ENCODE measurements at places on chromosomes 13 and 19. TPM values are rescaled to one million over a fixed set of nuclear protein-coding genes. Genes with fewer than 3 reads are reported as not detected.
A peak's percentile ranks its signal among the peaks of the same experiment; 100 is the strongest.

The KLK3 gene
- total RNA-seq, result not detected

The CGB8 gene
- not detected for total RNA-seq

The BCAM gene
- total RNA-seq, result 3.4 TPM

The NAXD gene
- total RNA-seq, result 32.0 TPM

The ZNF526 gene
- 21.3 TPM for total RNA-seq

DNA sequence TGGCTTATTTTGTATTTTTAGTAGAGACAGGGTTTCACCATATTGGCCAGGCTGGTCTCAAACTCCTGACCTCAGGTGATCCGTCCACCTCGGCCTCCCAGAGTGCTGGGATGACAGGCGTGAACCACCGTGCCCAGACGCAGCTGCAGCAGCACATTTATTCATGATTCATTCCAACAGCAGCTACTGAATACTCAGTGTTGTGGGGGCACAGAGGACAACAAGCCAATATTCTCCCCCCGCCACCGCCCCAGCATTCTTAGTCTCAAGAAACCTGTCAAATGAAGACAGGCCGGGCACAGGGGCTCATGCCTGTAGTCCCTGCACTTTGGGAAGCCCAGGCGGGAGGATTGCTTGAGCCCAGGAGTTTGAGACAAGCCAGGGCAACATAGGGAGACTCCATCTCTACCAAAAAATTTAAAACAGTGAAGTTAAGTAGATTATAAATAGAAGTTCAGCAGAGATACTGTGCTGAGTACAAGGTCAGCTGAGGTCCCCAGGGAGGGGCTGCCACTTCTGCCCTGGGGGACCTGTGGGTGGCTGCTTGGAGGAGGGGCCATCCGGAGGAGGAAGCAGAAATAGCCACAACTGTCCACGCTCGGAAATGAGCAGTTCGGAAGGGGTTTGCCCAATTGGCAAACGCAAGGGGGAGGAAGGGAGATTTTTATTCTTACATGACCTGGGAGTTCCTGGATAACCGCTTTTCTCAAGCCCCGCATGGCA lies 4.3 kb downstream of the DOT1L start:
- H3K4me3 ChIP-seq, result no peak overlapping the region
- no peak for DNase-seq
- H3K27ac ChIP-seq, result peak overlapping the region; percentile 11
- H3K27me3 ChIP-seq, result no peaks in the 10 kb centered on the region
- H3K4me1 ChIP-seq, result peaks cover 38% of the 10 kb centered on the region

GRCh38 chr13:111119966-111120365 lies 4.9 kb downstream of the ARHGEF7 start:
- H3K4me3 ChIP-seq, result no peak overlapping the region
- no peaks in the 10 kb centered on the region for H3K4me1 ChIP-seq
- H3K27me3 ChIP-seq, result peaks cover 61% of the 10 kb centered on the region
- H3K36me3 ChIP-seq, result no peaks in the 10 kb centered on the region
- no peak for DNase-seq

DNA sequence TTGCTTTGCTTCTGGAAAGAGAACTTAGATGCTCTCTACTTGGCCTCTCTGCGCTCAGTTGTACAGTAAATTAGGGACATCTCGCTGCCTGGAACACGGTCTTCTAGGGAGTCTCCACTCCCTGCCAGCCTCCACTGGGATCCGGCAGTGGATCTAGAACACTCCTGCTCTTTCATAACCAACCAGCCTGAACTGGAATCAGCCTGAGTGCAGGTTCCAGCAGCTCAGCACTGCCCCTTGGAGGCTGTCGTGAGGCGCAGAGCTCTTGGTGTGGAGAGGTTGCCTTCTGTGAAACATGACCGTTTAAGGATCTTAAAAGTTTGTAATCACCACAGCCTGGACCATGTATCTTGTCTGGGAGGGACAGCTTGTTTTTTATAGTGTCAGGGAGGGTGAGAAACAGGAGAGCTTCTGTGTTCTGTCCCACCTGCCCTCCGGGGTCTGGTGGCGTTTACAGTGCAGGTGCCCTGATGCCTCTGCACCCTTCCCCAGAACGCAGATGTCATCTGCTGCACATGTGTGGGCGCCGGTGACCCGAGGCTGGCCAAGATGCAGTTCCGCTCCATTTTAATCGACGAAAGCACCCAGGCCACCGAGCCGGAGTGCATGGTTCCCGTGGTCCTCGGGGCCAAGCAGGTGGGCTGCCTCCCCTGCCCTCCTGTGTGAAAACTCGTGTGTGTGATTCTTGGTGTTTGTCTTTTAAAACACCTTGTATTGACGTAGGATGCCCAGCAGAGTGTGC lies 24.8 kb downstream of the UPF1 start:
- H3K4me1 ChIP-seq, result no peaks in the 10 kb centered on the region
- peak; percentile 39 for DNase-seq
- H3K36me3 ChIP-seq, result peaks cover 94% of the 10 kb centered on the region
- H3K4me3 ChIP-seq, result no peak overlapping the region

GRCh38 chr19:49217382-49217781 lies 59.8 kb downstream of the TRPM4 start:
- H3K4me3 ChIP-seq, result no peak overlapping the region
- peaks cover 36% of the 10 kb centered on the region for H3K36me3 ChIP-seq
- no peaks in the 10 kb centered on the region for H3K27me3 ChIP-seq
- peaks cover 38% of the 10 kb centered on the region for H3K4me1 ChIP-seq
- peak overlapping the region; percentile 65 for H3K27ac ChIP-seq

DNA sequence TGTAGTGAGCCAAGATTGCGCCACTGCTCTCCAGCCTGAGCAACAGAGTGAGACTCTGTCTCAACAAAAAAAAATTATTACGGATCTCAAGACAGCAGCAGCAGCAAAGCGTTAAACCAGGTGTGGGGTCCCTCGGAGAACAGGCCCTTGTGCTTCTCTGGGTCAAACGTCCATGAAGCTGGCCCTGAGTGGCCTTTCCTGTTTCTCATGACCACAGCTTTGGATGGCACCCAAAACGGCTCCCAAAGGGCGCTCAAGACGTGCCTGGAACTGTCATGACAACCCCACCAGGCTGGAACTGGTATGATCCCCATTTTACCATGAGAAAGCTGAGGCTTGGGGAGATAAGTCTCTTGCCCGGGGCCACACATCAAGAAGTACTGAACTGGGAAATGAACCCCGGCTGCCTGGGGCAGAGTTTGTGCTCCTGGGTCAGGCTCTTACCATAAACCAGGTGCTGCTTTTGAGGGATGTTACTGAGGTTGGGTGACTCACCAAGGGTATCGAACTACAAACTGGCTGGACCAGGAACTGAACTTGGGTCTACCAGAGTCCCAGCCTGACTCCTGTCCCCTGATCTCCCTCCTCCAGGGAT lies 11.6 kb upstream of the SAMD1 start:
- peaks cover 6% of the 10 kb centered on the region for H3K36me3 ChIP-seq
- H3K4me1 ChIP-seq, result no peaks in the 10 kb centered on the region
- H3K4me3 ChIP-seq, result no peak overlapping the region
- H3K27me3 ChIP-seq, result no peaks in the 10 kb centered on the region
- H3K27ac ChIP-seq, result no peak overlapping the region
- DNase-seq, result no peak

DNA sequence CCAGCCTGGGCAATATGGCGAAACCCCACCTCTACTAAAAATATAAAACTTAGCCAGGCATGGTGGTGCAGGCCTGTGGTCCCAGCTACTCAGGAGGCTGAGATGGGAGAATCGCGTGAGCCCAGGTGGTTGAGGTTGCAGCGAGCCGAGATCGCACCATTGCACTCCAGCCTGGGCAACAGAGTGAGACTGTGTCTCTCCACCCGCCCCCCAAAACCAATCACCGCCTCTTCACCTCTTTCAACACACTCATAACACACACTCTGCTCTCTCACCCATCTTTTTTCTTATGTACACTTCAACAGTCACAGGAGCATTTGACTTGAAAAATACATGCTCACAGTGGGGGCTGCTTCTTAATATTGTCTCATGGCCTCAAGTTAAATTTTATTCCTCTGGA lies 76.8 kb downstream of the ESD start:
- no peak for DNase-seq
- no peak overlapping the region for H3K4me3 ChIP-seq
- H3K36me3 ChIP-seq, result peaks cover 19% of the 10 kb centered on the region
- H3K27ac ChIP-seq, result no peak overlapping the region

- no peak for DNase-seq
- no peaks in the 10 kb centered on the region for H3K36me3 ChIP-seq
- no peak overlapping the region for H3K27ac ChIP-seq
- no peaks in the 10 kb centered on the region for H3K27me3 ChIP-seq
- no peaks in the 10 kb centered on the region for H3K4me1 ChIP-seq
Measured at GRCh38 chr13:97318532-97318931, 96.4 kb downstream of the MBNL2 start.

DNA sequence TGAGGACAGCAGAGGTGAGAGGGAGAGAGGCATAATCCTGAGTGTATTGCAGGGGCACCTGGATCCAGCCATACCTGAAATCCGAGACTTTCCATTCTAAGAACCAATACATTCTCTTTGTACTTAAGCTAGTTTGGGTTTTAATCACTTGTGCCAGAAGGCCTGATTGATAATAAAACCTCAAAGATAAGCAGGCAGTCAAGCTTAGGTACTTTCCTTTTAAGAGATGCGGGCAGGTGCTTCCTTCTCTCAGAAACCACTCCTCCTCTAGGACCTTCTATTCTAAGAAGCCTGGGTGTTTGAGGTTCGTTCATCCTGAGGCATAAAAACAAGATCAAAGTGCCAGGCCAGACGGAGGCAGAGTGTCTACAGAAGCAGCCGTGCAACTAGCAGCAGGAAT lies 22.2 kb downstream of the FAM187B start:
- H3K27ac ChIP-seq, result no peak overlapping the region
- H3K27me3 ChIP-seq, result no peaks in the 10 kb centered on the region
- no peaks in the 10 kb centered on the region for H3K4me1 ChIP-seq

- no peaks in the 10 kb centered on the region for H3K4me1 ChIP-seq
- H3K27me3 ChIP-seq, result no peaks in the 10 kb centered on the region
- DNase-seq, result no peak
- H3K27ac ChIP-seq, result no peak overlapping the region
- no peaks in the 10 kb centered on the region for H3K36me3 ChIP-seq
Measured at GRCh38 chr19:33550768-33551167, 29.2 kb upstream of the PEPD start.

GRCh38 chr19:21321996-21322395 lies 7.2 kb downstream of the ZNF708 start:
- peaks cover 19% of the 10 kb centered on the region for H3K36me3 ChIP-seq
- no peaks in the 10 kb centered on the region for H3K27me3 ChIP-seq
- H3K4me3 ChIP-seq, result no peak overlapping the region
- H3K4me1 ChIP-seq, result no peaks in the 10 kb centered on the region
- DNase-seq, result no peak
- H3K27ac ChIP-seq, result no peak overlapping the region

- no peak for DNase-seq
- H3K36me3 ChIP-seq, result peaks cover 37% of the 10 kb centered on the region
- H3K27ac ChIP-seq, result peak overlapping the region; percentile 93
Measured at GRCh38 chr19:48618278-48618915, 581 bp downstream of the RPL18 start.

DNA sequence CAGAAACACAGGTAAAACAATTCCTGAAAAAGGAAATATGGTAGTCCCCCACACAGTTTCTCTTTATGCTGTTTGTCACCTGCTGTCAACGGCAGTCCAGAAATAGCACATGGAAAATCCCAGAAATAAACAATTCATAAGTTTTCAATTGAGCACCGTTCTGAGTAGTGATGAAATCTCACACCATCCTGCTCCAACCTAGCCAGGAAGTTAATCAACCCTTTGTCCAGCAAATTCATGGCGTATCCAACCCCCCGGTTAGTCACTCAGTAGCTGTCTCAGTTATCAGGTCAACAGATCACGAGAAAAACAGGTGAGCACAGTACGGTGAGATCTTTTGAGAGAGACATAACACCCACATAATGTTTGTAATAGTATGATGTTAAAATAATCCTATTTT lies 74.2 kb downstream of the TUBGCP3 start:
- H3K36me3 ChIP-seq, result peaks cover 22% of the 10 kb centered on the region
- DNase-seq, result no peak
- H3K27me3 ChIP-seq, result no peaks in the 10 kb centered on the region
- no peak overlapping the region for H3K4me3 ChIP-seq
- H3K27ac ChIP-seq, result no peak overlapping the region
- no peaks in the 10 kb centered on the region for H3K4me1 ChIP-seq

DNA sequence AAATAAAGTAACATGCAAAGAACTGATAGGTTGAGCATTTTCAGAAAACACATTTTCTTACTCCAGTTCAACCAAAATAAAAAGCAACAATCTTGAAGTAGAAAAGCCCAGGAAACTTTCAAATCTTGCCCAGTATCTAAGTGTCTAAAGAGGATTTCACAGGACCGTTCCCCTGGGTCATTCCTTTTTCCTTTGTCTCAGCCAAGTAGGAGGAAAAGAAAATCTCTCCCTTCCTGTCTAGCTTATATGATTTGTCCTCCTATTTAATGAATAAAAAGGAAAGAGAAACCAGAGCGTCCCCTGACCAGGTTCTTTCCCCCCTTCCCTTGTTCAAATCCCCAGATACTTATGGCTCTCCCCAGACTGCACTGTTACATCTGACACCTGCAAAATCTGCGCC lies 248.0 kb downstream of the KCTD12 start:
- no peaks in the 10 kb centered on the region for H3K27me3 ChIP-seq
- H3K27ac ChIP-seq, result no peak overlapping the region
- no peaks in the 10 kb centered on the region for H3K36me3 ChIP-seq
- DNase-seq, result no peak

- H3K36me3 ChIP-seq, result no peaks in the 10 kb centered on the region
- no peak overlapping the region for H3K27ac ChIP-seq
- DNase-seq, result no peak
- H3K27me3 ChIP-seq, result no peaks in the 10 kb centered on the region
- no peak overlapping the region for H3K4me3 ChIP-seq
Measured at GRCh38 chr13:59658027-59658737, 505.5 kb downstream of the DIAPH3 start.

DNA sequence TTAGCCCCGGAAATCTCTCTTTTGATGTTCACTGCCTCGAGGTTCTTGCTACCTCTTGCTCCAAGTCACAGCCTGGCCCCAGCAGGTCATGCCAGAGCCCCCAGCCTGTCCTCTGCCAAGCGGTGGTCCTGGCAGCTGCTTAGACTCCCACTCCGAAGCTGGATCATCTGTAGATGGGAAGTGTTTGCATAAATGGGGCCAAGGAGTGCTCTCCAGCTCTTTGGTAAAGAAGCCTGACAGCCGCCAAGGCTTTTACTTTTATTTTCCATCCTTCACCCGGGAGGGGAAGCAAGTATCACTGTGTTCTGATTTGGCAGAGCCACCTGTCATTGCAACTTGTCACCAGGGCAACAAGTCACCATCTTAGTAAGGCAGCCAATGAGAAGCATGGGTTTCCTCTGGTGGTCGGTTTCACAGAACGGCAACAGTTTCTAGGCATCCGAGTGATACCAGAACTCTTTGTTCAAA lies 10.6 kb upstream of the RETN start:
- no peaks in the 10 kb centered on the region for H3K36me3 ChIP-seq
- H3K27me3 ChIP-seq, result no peaks in the 10 kb centered on the region
- no peak overlapping the region for H3K4me3 ChIP-seq
- no peak for DNase-seq

- no peaks in the 10 kb centered on the region for H3K4me1 ChIP-seq
- no peaks in the 10 kb centered on the region for H3K36me3 ChIP-seq
- no peak for DNase-seq
- H3K27ac ChIP-seq, result no peak overlapping the region
Measured at GRCh38 chr13:109595471-109595870, 190.9 kb downstream of the IRS2 start.

Data from A673 (cell line).